ENCODE measurements at places on chromosomes 2 and 18.

DNA sequence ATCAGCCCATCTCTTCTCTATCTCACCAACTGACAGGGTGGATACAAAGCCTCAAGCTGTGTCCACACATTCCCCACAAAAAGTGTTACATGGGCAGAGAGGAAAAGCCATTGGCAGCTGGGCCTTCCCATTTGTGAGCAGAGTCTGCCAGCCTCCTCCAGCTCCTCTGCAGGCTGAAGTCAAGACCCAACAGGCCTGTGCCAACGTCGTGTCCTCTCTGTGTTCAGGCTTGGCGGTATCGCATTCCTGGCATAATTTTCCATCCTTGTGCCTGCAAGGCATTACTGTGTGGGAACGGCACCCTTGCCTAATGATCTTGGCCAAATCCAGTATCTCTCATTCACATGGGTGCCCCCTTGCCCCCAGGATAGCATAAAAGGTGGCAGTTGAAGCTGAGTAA, 41.5 kb upstream of the APCDD1 start:
- no peak for DNase-seq

DNA sequence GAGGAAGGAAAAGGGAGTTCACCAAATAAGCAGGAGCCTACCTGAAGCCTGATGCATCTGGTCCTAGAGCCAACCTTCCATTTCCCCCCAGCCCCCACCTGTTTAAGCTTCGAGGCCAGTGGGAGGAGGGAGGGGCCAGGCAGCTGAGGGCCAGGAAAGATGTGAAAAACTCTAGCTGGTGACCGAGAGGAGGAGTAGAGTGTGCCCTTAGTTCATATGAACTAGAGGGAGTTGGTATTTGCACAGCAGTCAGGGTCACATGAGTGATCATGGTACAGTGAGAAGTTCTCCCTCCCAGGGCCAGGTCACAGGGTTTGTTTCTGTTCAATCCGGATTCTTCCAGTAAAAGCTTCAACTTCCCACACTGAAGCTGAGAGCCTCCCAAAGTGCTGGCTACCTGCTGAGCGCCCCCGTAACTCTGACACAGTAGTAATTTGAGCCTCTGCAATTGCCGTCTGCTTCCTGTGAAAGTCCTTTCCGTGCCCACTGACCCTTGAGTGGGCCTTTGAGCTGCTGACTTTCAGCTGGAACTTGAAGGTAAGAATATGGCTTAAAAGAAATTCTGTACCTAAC, at the start of gene SULT1C2:
TSS of gene SULT1C2 (plus strand) at position 362 of the 573 bp plus-strand sequence. CDS start 4,773 bp downstream, outside the sequence.
- DNase-seq = no peak

DNA sequence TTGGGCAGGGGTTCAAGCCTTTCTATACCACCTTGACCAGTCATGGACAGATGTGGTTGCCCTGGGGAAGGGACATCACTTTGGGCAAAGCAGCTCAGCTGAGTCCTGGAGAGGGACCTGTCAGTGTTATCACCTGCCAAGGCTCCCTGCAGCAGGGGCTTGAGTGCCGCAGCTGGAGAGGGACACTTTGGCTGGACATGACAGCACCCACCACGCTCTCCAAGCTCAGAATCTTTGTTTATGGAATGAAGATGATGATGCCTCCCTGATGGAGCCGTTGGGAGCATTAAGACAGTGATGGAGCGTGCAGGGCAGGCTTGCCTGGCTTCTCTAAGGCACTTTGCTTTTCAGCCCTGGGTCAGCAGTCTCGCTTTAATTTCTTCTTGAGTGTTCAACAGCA, 4.3 kb upstream of the TFCP2L1 start:
- no peak for DNase-seq

- DNase-seq = no peak
These were observed 233.2 kb downstream of the SLC8A1 start for GRCh38 chr2:40218679-40219078.

DNA sequence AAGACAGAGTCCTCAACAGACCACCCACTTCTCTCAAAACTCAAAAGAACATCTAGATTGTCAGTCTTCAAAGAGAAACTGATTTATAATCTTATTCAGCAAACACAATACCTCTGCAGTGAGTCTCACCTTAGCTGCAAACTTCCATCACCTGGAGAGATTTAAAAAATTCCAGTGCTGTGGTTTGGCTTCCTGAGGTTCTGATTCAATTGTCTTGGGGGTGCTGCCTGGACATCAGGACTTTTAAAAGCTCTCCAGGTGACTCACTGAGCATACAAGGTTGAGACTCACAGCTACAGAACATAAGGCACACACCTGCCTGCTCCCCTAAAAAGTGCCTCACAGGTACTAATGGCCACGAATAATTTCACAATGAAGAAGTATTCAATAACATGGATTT, 40.3 kb downstream of the RNF152 start:
- no peak for DNase-seq

- no peak for DNase-seq
These were observed 885.6 kb upstream of the VRK2 start for GRCh38 chr2:57160976-57161375.

GRCh38 chr2:129646107-129646506, 333.4 kb upstream of the RAB6C start:
- no peak for DNase-seq

DNA sequence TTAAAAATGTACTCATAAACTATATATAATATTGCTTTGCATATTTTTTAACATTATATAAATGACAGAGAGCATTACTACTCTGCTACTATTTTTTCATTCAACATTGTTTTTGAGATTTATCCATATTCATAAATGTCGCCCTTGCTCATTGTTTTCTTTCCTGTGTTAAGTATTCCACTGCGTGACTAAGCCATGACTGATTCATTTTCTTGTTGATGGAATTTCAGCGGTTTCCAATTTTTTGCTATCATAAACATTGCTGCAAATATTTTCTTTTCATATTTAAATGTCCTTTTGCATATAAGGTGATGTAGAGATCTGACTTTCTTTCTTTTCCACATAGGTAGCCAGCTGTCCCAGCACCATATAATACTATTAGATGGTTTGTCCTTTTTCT, 57.6 kb downstream of the SFXN5 start:
- no peak for DNase-seq

- DNase-seq = no peak
These were observed 100.1 kb downstream of the THADA start for GRCh38 chr2:43495727-43496126.

DNA sequence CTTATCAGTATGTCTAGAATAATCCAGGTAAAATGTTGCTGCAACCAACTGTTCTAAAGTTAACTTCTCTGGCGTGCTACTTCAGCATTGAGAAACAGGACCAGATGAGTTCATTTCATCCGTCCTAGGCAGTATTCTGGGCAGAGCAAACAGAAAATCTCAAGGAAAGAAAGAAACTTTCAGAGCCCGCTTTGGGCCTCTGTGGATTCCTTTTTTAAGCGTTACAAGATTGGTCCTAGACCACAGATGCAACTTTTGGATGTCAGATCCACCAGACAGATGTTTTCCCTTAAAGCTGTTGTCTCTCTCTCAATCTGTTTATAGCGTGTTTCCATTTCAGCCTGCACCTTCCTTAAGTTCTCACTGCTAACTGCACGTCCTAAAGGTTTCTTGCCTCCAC, 75.0 kb downstream of the BCL2 start:
- no peak for DNase-seq

DNA sequence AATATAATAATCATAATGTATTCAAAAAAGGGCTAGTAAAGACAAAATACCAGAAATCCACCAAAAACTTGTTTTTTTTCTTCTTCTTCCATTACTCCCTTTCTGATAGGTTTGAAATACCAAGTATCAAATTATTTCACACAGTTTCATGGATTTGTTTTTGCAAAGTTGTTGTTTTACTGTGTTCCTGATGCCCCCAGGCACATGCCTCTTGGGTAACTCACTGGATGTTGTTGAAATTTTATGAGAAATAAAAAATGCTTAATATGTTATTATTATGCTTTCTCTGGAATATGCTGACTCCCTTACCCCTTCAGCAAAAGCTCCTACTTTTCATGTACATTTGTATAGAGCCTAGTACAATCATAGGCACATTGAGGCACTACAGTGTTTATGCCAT, 419.6 kb downstream of the NRXN1 start:
- DNase-seq = no peak

- no peak for DNase-seq
These were observed 276.5 kb upstream of the MGAT5 start for GRCh38 chr2:133977405-133977804.

DNA sequence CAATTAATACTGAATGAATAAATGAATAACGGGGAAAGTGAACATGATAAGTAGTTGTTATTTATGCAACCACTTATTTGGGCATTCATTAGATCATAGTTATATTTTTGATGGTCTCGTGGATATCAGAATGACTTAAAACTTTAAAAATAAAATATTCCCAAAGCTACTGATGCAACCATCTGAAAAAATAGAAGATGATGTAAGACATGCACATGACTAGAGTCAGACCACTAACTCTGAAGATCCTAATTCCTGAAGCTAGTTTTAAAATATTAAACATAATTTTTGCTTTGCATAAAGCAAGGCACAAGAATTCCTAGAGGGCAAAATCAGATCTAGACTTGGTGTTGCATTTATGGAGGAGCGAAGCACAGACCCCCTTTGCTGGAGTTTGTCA, 616.1 kb downstream of the IRS1 start:
- DNase-seq = no peak

GRCh38 chr2:227592694-227593387, 5.9 kb upstream of the SCYGR2 start:
- DNase-seq = no peak
